ENCODE measurements at places on chromosomes 5 and 9. TPM values are rescaled to one million over a fixed set of nuclear protein-coding genes. Genes with fewer than 3 reads are reported as not detected.

GRCh38 chr5:72451741-72452505 lies 55.3 kb downstream of the ZNF366 start:
- peaks cover 3% of the 10 kb centered on the region for H3K27me3 ChIP-seq
- H3K4me1 ChIP-seq: peaks cover 10% of the 10 kb centered on the region
- H3K4me3 ChIP-seq: no peak overlapping the region
- no peaks in the 10 kb centered on the region for H3K36me3 ChIP-seq
- no peak overlapping the region for H3K27ac ChIP-seq
- DNase-seq: no peak

DNA sequence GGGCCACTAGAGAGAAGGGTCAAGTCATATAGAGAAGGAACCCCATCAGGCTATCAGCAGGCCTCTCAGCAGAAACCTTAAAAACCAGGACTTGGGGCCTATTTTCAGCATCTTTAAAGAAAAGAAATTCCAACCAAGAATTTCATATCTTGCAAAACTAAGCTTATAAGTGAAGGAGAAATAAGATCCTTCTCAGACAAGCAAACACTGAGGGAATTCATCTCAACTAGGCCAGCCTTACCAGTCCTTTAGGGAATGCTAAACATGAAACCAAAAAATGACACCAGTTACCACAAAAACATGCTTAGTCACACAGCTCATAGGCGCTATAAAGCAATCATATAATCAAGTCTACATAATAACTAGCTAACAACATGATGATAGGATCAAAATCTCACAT lies 407.1 kb downstream of the LRRC70 start:
- H3K27me3 ChIP-seq: no peaks in the 10 kb centered on the region
- H3K27ac ChIP-seq: no peak overlapping the region

Gene PAIP2
- total RNA-seq: 126 TPM

- H3K36me3 ChIP-seq: no peaks in the 10 kb centered on the region
- DNase-seq: peak; percentile 26
- peaks cover 28% of the 10 kb centered on the region for H3K4me1 ChIP-seq
- H3K4me3 ChIP-seq: no peak overlapping the region
Observed at GRCh38 chr5:84036842-84037241, 316.2 kb upstream of the HAPLN1 start.

GRCh38 chr9:109816490-109816889 lies 36.5 kb downstream of the PALM2AKAP2 start:
- DNase-seq: no peak
- no peak overlapping the region for H3K27ac ChIP-seq
- H3K4me3 ChIP-seq: no peak overlapping the region

DNA sequence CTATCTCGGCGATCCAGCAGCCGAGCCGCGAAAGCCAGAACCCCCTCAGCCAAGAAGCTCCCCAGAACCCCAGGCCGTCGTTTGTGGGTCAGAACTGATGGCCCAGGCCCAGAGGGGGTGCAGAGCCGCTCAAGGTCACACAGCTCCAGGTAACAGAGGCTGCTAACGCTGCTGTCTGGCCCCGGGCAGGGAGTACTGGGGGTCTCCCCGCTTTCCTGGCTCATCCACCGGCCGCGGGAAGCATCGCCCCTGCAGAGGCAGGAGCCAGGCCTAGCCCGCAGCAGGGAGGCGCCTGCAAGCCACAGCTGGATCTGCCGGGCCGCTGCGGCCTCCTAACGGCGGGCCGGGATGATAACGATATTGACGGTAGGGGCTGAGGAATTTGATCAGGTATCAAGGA lies 39.4 kb upstream of the CTSV start:
- no peak overlapping the region for H3K4me3 ChIP-seq
- peaks cover 3% of the 10 kb centered on the region for H3K27me3 ChIP-seq
- H3K4me1 ChIP-seq: peaks cover 33% of the 10 kb centered on the region

DNA sequence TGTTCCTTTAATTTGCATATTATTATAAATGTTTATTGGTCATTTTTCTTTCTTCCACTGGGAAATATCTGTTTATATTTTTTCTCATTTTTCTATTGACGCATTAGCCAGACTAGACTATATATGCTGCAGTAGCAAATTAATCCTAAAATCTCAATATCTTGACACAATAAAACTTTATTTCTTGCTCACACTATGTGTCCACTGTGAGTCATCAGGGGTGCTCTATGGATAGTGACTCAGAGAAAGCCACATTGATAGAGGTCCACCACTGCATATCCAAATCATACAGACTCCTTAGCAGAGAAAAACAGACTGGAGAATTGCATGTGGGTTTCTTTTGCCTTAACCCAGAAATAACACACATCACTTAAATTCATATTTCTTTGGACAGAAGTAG lies 20.8 kb downstream of the OR1L3 start:
- peaks cover 12% of the 10 kb centered on the region for H3K36me3 ChIP-seq
- H3K27ac ChIP-seq: no peak overlapping the region
- no peaks in the 10 kb centered on the region for H3K4me1 ChIP-seq

GRCh38 chr5:54176066-54176830 lies 134.1 kb downstream of the ARL15 start:
- no peaks in the 10 kb centered on the region for H3K36me3 ChIP-seq
- H3K27me3 ChIP-seq: no peaks in the 10 kb centered on the region

DNA sequence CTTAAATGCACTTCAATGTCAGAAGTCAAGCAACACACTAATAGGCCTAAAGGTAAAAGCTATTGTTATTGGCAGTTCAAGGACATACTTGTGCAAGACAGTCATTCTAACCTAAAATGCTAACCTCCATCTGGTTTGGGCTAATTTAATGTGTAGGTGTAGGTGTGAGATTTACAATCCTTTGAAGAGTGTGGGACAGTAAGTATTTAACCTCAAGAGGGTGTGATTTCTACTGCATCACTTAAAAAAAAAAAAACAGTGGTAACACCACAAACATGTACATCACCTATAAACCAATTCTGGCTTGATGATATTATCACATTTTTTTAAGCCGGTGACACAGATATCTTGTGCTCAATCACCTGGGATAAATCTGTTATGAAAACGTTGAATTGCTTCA lies 127.5 kb upstream of the MEF2C start:
- H3K36me3 ChIP-seq: no peaks in the 10 kb centered on the region
- no peaks in the 10 kb centered on the region for H3K27me3 ChIP-seq
- DNase-seq: no peak
- no peak overlapping the region for H3K4me3 ChIP-seq
- 0 out of 2 replicates have a peak overlapping the region, but pooled peaks have one; percentile 17 for H3K27ac ChIP-seq

DNA sequence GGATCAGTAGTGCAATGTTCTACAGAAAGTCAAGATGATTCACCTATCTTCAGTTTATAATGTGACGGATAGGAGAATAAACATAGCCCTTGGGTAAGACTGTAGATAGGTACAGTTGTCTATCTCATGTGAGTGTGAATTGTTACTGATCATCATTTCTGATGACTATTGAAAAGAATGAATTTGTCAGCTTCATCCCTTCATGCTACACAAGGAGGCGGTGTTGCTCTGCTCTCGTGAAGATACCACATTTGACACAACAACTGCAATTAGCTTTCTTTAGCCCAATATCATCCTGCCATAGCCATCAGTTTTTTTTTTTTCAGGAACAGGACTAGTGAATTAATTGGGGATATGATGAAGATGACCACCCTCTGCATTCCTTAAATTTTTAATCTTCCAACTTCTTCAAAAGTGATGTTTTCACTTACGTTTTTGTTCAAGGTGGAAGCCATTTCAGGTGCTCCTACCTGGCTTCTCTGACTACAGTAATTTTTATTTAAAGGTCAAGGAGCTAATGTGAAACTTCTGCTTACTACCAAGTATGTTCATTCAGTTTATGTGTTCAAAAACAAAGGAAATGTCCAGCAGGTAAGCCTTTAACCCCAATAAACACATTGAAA lies 152.9 kb upstream of the MOCS2 start:
- peak; percentile 29 for DNase-seq
- no peak overlapping the region for H3K4me3 ChIP-seq
- H3K4me1 ChIP-seq: no peaks in the 10 kb centered on the region
- H3K27me3 ChIP-seq: no peaks in the 10 kb centered on the region
- H3K36me3 ChIP-seq: peaks cover 4% of the 10 kb centered on the region
- H3K27ac ChIP-seq: no peak overlapping the region

DNA sequence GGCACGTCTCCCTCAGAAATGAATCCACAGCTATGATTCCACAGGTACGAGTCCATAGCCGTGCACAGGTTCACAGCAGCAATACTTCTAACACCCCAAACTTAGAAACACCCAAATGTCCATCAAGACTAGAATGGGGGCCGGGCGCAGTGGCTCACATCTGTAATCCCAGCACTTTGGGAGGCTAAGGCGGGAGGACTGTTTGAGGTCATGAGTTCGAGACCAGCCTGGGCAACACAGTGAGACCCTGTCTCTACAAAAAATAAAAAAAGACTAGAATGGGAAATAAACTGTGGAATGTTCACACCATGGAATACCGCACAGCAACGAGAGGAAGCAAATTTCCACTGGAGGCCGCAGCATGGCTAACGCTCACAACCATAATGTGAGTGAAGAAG lies 4.3 kb upstream of the DOLPP1 start:
- no peak overlapping the region for H3K27ac ChIP-seq
- H3K36me3 ChIP-seq: no peaks in the 10 kb centered on the region
- H3K4me3 ChIP-seq: no peak overlapping the region
- no peak for DNase-seq
- peaks cover 22% of the 10 kb centered on the region for H3K4me1 ChIP-seq
- no peaks in the 10 kb centered on the region for H3K27me3 ChIP-seq

GRCh38 chr5:172669386-172670004 lies 28.4 kb downstream of the NEURL1B start:
- H3K36me3 ChIP-seq: no peaks in the 10 kb centered on the region
- no peaks in the 10 kb centered on the region for H3K4me1 ChIP-seq
- no peak overlapping the region for H3K4me3 ChIP-seq
- no peak for DNase-seq

DNA sequence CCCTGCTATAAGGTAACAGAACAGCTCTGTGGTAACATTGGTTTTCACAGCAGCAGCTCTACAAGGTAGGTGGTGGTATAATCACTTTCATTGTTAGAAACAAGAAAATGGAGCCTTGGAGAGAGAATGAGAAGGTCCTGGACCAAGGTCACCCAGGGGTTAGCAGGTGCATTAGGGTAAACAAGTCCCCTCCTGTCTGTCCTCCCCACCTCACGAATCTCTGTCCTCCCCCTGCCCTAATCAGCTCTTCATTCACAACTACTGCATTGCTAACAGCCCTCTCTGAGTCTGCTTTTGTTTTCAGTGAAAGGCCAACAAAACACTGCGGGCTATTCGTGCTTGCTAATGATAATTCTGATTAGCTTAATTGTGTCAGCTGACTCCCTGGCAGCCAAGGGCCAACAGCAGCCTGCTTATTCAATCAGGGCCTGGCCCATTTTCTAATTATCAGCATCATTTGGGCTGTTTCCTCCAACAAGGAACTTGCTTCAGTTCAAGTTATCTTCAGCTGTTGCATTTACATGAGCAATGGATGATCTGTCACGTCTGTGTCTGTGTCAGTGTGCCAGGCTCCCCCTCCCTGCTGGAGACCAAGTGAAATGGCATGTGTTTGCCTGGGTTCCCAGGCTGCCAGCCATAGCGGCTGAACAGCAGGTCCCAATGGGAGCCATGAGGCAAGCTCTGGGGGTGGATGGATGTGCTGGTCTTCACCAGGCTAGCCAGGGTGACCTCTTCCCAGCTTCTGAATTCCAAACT lies 56.7 kb upstream of the EQTN start:
- H3K27me3 ChIP-seq: no peaks in the 10 kb centered on the region
- H3K36me3 ChIP-seq: peaks cover 9% of the 10 kb centered on the region
- H3K27ac ChIP-seq: peak overlapping the region; percentile 94

Gene AGTPBP1
- total RNA-seq: 53.6 TPM

Gene SLC36A3
- total RNA-seq: not detected

DNA sequence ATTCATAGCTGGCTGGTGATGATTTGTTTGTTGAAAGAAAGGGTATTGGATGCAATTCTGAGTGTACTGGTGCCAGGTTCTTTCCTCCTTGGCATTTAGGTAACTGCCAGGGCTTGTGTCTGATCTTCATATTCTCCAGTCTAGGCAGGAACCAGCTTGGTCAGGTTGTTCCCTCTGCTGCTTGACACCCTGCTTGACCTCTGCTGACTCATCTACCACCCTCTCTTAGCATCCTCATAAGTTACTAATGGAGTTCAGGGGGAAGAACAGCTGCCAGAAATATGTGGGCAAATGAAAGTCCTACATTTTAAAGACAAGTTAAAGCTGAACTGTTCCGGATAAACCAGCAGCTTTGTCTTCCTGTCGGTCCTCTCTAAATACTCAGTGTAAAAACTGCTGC lies 116.1 kb upstream of the TNC start:
- peaks cover 19% of the 10 kb centered on the region for H3K27me3 ChIP-seq
- H3K36me3 ChIP-seq: no peaks in the 10 kb centered on the region
- H3K4me1 ChIP-seq: peaks cover 8% of the 10 kb centered on the region
- no peak overlapping the region for H3K27ac ChIP-seq
- H3K4me3 ChIP-seq: no peak overlapping the region

GRCh38 chr5:103490030-103490739 lies 72.4 kb downstream of the NUDT12 start:
- H3K27ac ChIP-seq: peak overlapping the region; percentile 94
- H3K36me3 ChIP-seq: no peaks in the 10 kb centered on the region
- H3K4me1 ChIP-seq: peaks cover 40% of the 10 kb centered on the region
- peak overlapping the region; percentile 46 for H3K4me3 ChIP-seq
- DNase-seq: no peak

Gene GPR150
- 0.13 TPM for total RNA-seq

Gene FBP2
- total RNA-seq: not detected

DNA sequence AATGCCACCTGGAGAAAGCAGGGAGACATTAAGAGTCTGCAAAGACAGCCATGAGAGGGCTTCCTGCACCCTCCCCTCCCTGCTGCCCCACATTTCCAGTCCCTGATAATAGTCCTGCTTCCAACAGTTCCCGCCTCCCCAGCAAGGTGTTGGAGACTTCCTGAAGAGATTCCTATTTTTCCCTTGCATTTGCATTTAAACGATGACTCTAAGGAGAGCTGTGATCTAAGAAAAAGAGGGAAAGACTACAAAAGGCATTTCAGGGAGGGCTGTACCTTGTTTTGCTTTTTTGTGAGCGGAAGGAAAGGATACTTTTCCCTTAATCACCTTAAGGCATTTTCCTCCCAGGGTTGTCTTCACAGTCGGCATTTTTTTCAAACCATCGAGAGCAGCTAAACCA lies 62.1 kb downstream of the GAS1 start:
- H3K27ac ChIP-seq: peak overlapping the region; percentile 84
- peaks cover 26% of the 10 kb centered on the region for H3K27me3 ChIP-seq
- DNase-seq: peak; percentile 25
- H3K4me3 ChIP-seq: no peak overlapping the region

Gene ARHGEF28
- 0.71 TPM for total RNA-seq

Gene PCDHA1
- total RNA-seq: 2.7 TPM

DNA sequence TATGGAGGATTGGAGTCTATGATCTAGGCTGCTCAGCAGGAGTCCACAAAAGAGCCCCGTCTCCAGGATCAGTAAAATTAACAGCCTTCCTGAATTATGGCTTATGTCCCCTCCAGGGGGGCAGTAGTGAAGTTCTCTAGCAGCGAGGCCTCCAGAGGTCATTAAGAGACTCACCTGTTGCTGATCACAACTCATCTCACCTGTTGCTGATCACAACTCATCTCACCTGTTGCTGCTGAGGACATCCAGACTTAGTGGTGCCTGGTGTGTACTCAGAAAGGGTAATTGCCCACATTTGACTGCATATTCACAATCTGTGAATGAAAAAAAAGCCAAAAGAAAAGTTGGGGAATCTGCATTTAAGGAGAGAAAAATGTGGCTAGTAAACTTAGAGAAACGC lies 129.5 kb downstream of the SMARCA2 start:
- H3K4me3 ChIP-seq: no peak overlapping the region
- no peak for DNase-seq
- H3K27me3 ChIP-seq: no peaks in the 10 kb centered on the region
- H3K36me3 ChIP-seq: peaks cover 4% of the 10 kb centered on the region
- peaks cover 18% of the 10 kb centered on the region for H3K4me1 ChIP-seq
- no peak overlapping the region for H3K27ac ChIP-seq

Gene PGM5
- total RNA-seq: 0.16 TPM
